IPS-NIHi11 (cell line): ENCODE measurements at places on chromosomes 11 and 22.

DNA sequence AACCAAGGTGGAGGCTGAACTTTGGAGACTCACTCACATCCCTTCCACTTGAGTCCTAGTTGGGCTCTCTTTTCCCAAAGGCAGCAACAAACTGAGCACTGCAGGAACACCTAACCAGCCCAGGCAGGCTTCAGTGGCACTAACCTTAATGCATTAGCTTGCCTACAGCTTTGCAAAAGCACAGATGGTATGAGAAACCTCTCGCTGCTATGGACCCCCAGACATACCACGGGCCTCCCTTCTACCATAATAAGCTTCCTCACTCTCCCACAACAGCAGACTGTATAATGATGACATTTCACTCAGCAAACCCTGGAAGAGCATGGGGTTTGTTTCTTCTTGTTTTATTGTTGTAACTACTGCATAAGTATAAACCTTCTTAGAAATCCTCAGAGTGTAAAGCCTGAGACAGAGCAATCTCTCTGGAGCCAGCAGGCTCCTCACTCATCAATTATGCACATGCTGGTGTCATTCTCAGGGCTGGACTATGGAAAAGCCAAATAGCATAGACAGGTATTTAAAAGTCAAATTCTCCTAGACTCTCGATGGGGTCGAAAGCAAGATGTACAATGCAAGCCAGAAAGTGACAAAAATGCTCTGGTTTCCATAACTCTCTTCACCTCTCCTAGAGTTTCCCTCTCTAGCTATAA is 167.6 kb downstream of the NXPE2 start:
- no peak for DNase-seq

DNA sequence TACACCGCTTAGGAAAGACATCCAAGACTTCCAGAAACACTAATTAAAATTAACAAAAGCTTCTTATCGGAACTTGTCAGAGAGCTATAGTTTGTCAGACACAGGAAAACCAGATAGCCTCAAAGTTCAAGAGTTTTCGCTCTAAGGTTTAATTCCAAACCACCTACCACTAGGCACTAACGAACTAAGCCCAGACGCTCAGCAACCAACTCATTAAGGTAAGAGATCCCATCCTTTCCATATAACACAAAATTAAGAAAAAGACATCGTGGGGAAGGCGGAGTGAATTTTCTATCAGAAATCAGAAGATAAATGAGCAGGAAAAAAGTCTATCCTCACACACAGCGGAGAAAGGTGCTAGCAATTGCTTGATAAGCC is 382 bp downstream of the IMMP1L start:
- no peak for DNase-seq

DNA sequence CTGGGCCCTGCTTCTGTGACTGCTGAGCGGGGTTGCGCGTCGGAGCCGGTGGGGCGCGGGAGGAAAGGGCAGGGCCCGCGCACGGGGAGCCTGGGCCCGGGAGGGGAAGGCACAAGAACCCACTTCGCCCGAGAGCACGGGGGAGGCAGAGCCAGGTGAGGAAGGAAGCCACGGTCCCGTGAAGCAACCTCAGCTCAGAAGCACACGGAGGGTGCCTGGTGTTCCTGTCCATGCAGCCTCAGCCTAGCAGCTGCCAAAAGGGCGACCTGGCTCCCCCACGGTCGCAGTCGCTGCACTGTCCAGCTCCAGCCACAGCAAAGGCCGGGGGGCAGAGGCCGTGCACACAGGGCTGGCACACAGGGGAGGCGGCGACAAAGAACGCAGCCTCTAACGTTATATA is 9.3 kb upstream of the CDC42BPG start:
- DNase-seq = no peak

- DNase-seq = no peak
These were observed 68.2 kb downstream of the GALNT18 start for GRCh38 chr11:11553573-11553972.
